ENCODE measurements at places on chromosomes 7 and 10.

DNA sequence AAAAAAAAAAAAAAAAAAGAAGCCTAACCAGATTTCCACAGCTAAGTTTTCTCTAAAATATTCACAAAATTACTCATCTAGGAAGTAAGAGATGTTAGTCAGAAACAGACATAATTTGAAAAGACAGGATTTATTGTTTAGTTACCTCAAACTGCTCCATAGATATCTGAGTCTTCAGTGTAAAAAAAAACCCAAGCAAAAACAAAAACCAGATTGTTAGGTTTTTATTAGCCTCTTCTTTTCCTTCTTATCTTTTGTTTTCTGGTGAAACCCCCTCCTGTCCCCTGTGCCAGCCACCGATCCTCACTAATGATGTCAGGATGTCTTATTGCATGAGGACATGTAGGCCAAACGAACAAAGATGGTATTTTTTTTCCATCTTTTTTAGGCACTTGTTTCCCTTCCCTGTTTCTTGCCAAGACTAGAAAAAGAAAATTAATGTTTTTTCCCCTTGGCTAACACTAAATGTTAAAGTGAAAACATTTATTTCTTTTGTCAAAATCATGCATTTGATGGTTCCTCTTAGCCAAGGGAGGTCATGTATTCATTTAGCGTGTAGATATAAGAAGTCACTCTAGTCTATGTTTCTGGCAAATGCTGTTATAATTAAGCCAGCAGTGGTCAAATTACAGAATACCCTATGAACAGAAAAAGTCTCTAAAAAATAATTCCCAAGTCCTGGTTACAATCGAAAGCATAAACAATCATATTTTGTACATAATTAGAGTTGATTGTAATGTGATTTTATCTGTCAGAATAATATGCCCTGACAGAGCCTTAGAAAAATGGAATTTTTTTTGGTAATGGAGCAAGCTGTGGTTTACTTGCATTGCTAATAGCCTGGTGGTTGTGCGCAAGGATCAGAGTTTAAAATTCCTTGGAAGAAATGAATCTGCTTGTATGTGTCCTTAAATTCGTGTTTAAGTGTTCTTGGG is 702.4 kb upstream of the FZD8 start:
- no peak for DNase-seq

DNA sequence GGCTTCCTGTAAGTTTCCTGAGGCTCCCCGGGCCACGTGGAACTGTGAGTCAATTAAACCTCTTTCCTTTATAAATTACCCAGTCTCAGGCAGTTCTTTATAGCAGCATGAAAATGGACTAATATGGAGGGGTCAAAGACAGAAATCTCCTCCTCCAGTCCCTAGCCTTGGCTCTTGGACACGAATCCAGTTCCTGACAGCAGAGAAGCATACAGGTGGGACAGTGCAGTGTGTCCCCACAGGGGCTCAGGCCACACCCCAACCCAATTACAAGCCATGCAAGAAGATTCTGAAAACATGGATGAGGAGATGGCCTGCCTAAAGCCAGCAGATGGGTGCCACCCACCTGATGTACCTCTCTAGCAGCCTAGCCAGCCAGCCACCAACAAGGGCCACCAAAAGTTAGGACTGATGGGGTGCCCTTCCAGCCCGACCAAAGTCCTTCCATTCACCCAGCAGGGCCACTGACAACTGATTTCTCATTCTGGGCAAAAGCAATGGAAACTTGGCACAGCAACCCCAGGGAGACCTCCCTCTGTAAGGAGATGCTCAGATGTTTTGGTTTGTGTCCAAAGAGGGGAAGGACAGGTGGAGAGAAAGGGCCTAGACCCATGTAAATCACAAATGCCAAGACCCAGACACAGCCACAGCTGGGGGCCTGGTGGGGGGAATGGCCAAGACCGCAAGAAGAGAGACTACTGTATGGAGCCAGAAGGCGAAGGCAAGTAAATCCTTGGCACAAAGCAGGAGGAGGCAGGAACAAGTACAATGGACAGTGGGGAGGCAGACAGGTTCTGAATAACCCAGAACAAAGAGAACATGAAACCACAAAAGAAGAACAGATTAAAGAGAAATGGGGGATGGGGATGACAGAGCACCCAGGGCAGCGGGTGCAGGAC is 13.6 kb downstream of the GPRIN2 start:
- no peak for DNase-seq

DNA sequence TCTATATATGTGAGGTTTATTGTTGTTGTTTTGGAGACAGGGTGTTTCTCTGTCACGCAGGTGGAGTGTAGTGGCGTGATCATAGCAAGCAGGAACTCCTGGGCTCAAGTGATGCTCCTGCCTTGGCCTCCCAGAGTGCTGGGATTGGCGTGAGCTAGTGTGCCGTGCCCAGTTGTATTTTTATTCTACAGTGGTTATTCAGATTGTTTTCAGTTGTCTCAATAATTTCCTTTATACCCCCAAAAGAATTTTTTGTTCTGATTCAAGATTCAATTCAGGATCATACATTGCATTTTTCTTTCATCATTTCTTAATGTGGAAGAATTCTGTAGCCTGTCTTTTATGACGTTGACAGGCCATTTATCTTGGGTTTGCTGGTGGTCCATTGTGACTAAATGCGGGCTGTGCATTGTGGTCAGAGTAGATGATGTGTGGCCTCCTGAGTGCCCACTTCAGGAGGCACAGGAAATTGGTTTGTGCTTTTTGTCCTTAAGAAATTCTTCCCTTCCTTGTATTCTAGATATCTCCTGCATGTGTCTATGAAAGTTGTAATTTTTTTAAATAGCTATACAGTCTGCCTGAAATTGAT is 22.9 kb downstream of the RBM33 start:
- DNase-seq = no peak

GRCh38 chr10:123252779-123253178 is 98.6 kb downstream of the BUB3 start:
- DNase-seq = no peak

DNA sequence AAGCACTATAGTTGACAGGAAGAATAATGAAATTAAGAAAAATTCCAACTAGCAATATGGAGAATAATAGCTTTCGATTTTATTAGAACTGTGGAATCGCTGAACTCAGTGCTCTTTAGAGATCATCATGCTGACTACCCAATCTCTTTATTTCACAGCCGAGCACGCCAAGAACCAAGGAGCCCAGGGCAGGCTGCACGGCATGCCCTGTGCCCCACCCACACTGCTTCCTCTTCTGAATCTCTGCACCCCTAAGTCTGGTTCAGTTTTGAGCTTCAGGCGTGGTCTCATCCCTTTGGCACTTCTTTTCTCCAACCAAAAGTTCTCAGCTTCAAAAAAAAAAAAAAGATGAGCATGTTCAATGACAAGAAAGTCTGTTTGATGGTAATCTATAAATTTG is 92.4 kb upstream of the ZNF800 start:
- DNase-seq = no peak

GRCh38 chr10:130333185-130333584 is 197.0 kb downstream of the GLRX3 start:
- no peak for DNase-seq

- no peak for DNase-seq
These were observed 530.9 kb downstream of the PTPRN2 start for GRCh38 chr7:158056761-158057160.

DNA sequence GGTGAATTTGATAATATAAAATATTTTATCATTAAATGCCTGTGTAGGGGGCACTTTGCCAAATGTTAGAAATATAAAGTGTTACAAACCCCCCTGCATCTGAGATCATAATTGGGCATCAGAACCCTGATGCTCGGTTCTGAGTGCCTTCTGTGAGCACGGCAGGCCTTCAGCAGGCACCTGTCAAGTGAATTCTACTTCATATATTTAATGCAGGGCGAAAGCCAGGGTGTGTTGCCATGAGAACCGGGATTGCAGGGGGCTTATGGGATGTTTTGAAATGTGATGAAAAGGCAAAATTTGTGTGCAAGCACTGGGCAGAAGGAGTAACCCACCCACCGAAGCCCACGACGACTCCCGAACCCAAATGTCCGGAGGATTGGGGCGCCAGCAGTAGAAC is 57.2 kb downstream of the MRC1 start:
- DNase-seq = no peak

Measured in GM12892 (cell line).